ENCODE measurements at places on chromosomes 6 and 20.

DNA sequence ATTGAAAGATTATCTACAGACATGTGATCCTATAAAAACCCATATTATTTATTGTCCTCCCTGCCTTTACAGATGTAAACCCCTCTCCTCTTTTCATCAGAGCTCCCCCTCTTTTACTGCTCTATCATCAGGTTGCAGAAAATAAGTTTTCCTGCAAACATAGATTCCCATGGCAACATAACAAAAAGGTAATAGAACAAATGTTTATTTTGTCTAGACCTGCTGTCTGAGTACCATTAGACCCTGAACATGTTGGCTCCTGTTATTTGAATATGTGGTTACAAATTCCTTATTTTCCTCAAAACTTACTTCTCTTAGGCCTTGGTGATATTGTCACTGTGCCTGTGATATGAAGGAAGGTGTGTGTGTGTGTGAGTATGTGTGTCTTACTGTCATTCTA is 11.5 kb downstream of the MAPK14 start:
- DNase-seq = no peak

GRCh38 chr6:34324738-34325444 is 67.6 kb downstream of the NUDT3 start:
- no peak for DNase-seq

GRCh38 chr6:132505158-132505557 is 7.8 kb downstream of the STX7 start:
- DNase-seq = no peak

GRCh38 chr20:57787151-57787989 is 77.6 kb upstream of the PMEPA1 start:
- no peak for DNase-seq

DNA sequence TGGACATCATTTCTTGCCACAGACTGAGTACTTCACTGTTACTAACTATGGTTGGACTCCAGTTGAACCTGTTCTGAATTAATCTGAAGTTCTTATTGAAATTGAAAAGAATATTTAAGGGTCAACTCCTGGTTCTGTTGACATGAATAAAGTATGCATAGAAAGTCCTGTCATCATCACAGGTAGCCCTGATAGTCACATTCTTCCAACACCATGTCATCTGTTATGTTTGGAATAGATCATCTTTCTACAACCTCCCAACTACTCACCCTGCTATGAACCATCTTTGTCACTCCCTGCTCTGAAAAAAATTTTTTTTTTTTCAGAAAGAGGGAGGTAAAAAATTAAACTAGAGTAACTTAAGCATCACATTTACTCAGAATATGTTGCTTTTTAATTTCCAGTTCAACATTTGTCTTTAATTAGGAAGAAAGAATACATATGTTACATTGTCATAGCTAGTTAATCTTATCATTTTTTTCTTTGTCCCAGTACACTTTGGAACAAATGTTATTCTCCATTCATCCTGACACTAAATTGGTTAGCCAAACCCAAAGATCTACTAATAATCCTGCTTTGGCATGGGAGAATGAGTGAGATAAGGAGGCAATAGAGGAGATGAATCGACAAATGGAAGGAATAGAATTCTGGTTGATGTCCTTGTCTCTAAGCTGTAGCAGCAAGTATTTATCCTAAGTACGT is 775.1 kb upstream of the NRSN1 start:
- DNase-seq = no peak

- no peak for DNase-seq
Observed at GRCh38 chr20:4225745-4226144, 210.4 kb upstream of the RNF24 start.

DNA sequence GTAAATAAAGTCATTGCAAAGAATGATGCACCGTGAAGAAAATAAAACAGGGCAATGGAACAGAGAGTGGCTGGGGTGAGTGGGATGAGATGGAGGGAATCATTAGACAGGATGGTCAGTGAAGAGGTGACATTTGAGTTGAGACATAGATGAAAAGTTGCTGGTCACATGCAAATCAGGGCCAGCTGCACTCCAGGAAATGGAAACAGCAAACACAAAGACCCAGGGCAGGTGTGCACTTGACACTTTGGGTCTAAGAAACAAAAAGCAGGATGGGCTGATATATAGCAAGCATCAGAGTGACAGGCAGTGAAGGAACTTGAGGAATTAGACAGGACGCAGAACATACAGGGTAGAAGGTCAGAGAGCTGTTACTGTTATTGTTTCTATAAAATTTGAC is 171.5 kb upstream of the RIPOR2 start:
- no peak for DNase-seq

- DNase-seq = no peak
Observed at GRCh38 chr6:72401865-72402264, 220.0 kb upstream of the KCNQ5 start.

DNA sequence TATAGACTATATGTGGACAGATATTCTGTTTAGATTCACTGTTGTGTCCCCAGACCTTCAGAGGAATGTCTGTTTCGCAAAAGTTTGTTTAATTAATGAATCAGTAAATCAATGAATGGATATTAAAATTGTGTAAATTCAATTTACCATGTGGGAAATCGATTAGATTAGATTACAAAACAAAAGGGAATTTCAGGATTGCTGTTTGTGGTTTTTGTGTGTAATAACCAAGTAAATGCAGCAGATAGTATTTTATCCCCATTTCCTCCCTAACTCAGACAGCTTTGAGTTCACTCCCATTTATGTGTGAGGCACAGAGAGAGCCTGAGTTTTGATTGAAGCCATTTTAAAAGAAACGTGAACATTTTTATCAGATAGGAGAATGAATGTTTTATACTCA is 214.8 kb downstream of the ADGB start:
- no peak for DNase-seq

- DNase-seq = no peak
Observed at GRCh38 chr6:39899554-39900295, 34.5 kb downstream of the MOCS1 start.

DNA sequence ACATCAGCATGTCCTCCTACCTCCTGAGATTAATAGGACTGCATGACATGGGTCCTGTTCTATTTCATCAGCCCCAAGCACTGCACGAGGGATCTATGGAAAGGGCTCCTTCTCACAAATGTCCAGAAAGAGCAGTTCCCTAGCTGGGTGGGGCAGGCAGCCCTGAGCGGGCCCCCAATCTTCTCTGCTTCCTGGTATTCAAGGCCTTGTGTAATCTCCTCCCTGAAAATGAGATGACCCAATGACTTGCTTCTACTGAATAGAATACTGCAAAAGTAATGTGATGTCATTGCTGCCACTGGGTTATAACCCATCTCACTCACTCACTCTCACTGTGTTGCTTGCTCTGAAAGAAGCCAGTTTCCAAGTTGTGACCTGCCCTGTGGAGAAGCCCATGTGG is 126.4 kb downstream of the OPRM1 start:
- DNase-seq = no peak

DNA sequence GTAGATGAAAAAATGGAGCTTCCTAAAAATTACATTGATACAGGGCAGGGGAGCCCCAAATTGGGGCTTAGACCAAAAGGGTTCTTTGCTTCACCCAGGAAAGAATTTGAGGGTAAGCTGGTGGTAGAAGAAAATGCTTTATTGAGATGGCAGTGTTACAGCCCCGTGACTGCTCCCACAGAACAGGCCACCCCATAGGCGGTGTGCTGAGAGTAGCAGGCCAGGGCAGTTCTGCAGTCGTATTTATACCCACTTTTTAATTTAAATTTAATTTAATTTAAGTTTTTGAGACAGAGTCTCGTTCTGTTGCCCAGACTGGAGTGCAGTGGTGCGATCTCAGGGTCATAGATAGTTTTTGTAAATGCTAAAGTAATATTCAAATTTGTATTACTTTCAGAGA is 265.0 kb downstream of the CDH26 start:
- DNase-seq = no peak

GRCh38 chr6:72966628-72967280 is 258.5 kb downstream of the KHDC1L start:
- no peak for DNase-seq

- DNase-seq = no peak
Observed at GRCh38 chr6:105803442-105803841, 282.7 kb upstream of the PRDM1 start.

GRCh38 chr6:12555267-12555666 is 161.3 kb upstream of the PHACTR1 start:
- no peak for DNase-seq

DNA sequence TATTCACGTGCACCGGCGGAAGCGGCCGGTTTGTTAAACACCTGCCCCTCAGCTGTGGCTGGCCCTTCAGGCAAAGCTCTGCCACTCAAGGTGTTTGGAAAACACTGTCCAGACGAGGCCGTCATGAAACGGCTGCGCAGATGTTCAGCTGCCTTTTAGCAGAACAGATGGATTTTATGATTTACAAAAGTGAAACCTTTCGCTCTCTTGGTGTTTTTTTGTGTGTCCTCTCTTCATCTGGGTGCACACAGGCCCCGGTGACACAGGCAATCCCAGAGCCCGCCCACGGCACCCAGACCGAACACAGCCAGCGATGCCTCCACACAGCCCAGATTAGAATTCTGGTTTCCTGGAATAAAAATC is 397.0 kb downstream of the SMOC2 start:
- DNase-seq = no peak

- no peak for DNase-seq
Observed at GRCh38 chr20:44362466-44362940, 7.0 kb downstream of the HNF4A start.

- DNase-seq = no peak
Observed at GRCh38 chr20:16158976-16159286, 414.3 kb downstream of the KIF16B start.

GRCh38 chr6:4129446-4129845 is 5.9 kb downstream of the ECI2 start:
- DNase-seq = no peak

GRCh38 chr6:134389658-134390057 is 71.7 kb upstream of the SGK1 start:
- no peak for DNase-seq

DNA sequence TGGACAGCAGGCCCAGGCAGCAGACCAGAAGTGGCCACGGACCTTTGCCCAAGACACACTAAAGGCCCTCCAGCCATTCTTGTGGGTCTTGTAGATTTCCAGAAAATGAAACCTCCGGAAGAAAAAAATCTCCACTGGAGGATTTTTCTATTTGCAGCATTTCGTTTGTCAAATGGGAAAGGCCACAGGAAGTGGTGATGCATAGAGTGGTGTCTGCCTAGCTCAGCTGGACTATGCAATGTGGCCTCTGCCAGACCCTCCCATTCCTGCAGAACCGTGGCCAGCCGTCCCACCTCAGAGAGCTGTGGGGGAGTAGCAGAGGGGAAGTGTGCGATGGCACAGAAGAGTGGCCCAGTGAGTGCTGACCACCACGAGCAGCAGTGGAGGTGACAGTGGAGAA is 24.0 kb upstream of the INSM1 start:
- DNase-seq = no peak

DNA sequence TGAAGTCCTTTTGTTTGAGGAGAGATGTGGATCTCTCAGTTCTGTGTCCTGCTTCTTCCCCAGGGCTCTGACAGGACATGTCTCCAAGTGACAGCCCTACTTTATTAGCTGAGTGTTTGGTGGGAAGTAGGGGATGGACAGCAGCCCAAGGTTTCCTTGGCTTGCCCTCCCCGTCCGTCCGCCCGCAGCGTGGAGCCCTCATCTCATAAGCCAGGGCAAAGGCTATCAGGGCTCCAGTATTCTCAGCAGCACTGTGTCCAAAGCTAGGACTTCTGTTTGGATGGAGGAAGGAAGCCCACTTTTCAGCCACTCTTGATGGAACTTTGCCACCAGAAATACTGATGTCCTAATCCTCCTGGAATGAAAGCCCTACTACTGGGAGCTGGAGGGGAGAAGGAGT is 13.6 kb downstream of the CDC5L start:
- DNase-seq = no peak

- DNase-seq = no peak
Observed at GRCh38 chr20:2918096-2919049, 45.1 kb downstream of the PTPRA start.

GRCh38 chr6:67331304-67331703 is 1303.8 kb upstream of the ADGRB3 start:
- DNase-seq = no peak

DNA sequence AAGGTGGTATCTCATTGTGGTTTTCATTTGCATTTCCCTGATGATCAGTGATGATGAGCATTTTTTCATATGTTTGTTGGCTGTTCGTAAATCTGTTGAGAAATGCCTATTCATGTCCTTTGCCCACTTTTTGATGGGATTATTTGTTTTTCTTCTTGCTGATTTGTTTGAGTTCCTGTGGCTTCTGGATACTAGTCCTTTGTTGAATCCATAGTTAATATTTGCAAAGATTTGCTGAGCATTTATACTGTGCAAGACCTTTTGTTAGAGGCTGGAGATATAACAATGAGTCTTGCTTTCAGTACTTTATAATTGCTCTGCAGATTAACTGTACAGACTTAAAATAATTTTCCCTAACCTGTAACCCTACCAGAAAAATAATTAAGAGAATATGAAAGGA is 35.6 kb downstream of the PDE7B start:
- no peak for DNase-seq

GRCh38 chr6:9155836-9156235 is 720.5 kb upstream of the SLC35B3 start:
- no peak for DNase-seq

DNA sequence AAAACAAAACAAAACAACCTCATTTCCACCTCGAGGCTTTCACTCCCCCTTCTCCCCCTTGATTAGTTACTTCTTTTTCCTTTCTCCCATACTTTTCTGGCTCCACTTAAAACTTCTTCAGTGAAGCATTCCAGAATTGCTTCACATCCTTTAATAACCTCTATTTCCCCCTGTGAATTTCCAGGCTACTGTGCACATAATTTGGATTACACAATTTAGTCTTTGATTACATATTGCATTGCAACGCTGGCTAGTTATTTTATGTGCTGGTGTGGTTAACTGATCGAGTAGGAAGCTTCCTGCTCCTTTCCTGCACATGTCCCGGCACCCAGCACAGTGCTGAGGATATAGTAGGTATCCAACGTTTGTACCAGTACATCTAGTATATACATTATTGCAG is 28.1 kb upstream of the EEF1E1 start:
- no peak for DNase-seq

- DNase-seq = no peak
Observed at GRCh38 chr6:24802271-24803059, 3.7 kb upstream of the ARMH2 start.

GRCh38 chr6:150738092-150738629 is 127.3 kb upstream of the MTHFD1L start:
- no peak for DNase-seq

GRCh38 chr20:37288091-37288490 is 1.4 kb upstream of the MANBAL start:
- no peak for DNase-seq
